ENCODE measurements at places on chromosomes 4 and X.

GRCh38 chrX:19532709-19533108 lies 17.4 kb upstream of the MAP3K15 start:
- no peak for DNase-seq

DNA sequence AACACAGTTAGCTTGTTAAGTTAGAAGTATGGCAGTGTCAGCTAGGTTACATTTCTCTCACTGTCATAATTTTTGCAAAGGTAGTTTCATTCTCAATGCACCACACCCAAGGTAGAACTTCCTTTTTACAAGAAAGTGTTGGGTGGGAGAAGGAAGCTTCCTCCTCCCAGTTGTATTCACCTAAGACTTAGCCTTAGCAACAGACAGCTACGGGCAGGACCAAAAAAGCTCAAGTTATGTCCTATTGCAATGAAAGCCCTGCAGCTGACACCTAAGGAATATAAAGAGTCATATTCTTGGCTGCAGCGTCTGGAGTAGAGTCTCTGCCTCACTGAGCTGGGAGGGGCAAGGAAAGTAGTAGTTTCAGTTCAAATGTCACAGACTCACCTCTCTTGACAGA lies 25.1 kb upstream of the PRDM8 start:
- no peak for DNase-seq

- DNase-seq = no peak
These were observed 122.6 kb upstream of the CPEB2 start for GRCh38 chr4:14879683-14880082.

DNA sequence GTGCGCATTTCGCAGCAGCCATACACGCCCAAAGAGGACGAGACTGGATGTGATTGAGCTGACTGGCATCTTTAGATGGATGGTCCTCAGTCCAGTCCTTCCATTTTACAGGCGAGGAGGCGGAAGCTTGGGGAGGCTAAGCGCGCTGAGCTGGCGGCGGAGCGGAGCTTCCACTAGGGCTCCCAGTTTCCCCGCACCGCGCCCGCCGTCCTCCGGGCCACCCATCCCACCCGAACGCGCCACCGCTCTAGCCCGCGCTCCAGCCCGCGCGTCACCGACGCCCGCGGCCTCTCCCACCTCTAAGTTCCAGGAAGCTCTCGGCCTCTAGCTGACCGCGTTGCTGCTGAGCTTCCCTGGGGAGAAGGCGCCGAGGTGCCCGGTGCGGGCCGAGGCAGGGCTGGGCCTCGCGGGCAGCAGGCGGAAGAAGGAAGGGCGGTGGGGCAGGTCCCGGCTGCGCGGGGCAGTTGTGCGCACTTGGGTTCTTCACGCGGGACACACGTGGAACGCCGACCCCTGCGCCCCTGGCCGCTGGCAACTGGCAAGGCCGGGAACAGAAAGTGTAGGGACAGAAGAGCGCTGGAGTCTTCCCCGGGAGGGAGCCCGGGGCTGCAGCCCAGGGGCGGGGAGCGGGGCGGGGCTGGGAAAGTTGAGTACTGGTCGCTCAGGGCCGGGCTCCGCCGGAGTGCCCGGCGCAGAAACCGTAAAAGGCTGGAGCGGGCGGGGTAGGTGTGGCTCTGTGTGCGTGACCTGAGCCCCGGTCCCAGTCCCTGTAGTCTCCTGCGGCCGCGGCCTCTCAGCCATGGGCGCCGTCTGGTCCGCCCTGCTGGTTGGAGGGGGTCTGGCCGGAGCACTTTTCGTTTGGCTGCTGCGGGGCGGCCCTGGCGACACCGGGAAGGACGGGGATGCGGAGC lies at the start of gene STBD1:
TSS of gene STBD1 (plus strand) at position 763 of the 911 bp plus-strand sequence. CDS start at position 800, 37 bp downstream.
- no peak for DNase-seq

GRCh38 chr4:173794662-173795061 lies 264.6 kb upstream of the HAND2 start:
- no peak for DNase-seq

DNA sequence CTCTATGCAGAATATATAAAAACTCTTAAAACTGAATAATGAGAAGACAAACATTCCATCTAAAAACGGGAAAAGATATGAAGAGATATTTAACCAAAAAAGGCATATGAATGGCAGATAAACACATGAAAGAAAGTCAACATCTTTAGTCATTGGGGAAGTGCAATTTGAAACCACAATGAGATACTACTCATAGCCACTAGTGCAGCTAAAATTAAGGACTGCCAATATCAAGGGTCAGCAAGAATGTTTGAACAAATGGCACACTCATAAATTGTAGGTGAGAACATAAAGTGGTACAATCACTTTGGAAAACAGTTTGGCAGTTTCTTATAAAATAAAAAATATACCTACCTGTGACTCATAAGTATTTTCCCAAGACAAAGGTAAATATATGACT lies 534.9 kb upstream of the DIPK2B start:
- DNase-seq = no peak

GRCh38 chrX:150365990-150366911 lies 3.1 kb downstream of the MAMLD1 start:
- DNase-seq = no peak

DNA sequence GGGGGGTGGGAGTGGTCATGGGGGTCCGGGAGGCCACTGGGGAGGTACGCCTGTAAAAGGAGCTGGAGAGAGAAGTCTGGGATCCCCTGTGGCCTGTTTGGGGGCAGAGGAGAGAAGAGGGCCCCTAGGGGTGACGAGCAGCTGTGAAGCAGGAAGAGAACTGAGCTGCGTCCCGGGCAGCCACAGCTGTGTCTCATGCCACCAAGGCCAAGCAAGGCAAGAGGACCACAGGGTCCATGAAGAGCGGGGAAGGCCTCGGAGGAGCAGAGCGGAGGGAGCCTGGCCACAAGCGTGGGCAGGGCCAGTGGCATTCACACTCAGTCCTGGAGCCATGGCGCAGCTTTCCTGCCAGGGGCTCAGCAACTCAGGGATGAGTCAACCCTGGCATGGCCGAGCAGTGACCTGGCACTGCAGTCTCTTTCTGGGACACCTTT lies 13.6 kb upstream of the NAT8L start:
- DNase-seq = no peak

GRCh38 chrX:39309018-39309635 lies 507.9 kb downstream of the MID1IP1 start:
- DNase-seq = no peak

DNA sequence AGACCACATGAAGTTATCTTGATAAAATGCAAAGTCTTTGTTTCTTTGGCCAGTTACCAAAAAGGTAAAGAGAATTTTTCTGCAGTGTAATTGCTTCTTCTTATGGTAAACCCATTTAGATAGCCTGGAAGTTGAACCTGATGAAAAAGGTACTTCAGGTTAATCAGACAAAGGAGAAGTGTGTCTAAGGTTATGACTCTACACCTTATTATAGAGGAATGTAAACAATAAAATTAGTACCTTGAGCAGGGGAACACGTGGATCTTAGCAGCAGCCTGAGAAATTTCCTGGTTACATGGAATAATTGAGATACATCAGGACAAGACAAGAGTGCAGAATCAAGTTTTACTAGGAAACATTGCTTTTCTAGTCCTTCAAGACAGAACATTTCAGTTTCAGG lies 70.8 kb downstream of the RAP1GDS1 start:
- no peak for DNase-seq

DNA sequence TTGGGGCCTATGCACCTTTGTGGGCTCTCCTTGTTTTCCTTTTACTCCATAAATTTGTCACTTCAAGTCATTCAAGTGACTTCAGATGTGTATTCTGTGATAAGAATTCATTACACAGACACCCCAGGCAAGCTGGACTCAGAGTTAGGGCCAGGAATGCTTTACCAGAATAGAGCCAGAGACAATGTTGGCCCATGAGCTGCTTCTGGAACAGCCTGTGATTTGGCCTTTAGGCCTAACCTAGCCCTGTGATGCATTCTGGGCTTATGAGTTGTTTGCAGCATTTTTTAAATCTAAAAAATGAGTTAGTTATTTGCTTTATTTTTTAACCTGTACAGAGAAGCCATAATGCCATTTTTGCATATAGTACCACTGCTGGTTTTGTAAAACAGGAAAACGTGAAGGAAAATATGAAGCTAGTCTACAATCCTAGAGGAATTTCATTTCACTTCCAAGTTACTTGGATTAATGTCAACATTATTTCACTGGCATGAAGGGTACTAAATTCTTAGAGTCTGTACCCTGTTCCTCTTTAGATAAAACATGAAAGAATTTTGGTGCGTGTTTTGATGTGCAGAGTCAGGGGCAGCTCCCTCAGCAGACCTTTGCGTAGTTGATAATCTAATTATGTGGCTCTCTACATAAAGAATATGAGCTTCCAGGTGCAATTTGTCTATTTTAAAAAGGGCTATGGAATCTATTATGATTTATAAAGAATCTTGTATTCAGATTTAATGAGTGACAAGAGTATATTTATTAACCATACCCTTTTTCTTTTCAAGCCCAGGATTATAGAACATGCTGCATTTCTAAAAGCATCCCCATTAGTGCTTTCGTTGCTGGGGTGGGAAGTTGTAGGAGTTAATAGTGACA lies 84.7 kb downstream of the ARHGAP10 start:
- no peak for DNase-seq

DNA sequence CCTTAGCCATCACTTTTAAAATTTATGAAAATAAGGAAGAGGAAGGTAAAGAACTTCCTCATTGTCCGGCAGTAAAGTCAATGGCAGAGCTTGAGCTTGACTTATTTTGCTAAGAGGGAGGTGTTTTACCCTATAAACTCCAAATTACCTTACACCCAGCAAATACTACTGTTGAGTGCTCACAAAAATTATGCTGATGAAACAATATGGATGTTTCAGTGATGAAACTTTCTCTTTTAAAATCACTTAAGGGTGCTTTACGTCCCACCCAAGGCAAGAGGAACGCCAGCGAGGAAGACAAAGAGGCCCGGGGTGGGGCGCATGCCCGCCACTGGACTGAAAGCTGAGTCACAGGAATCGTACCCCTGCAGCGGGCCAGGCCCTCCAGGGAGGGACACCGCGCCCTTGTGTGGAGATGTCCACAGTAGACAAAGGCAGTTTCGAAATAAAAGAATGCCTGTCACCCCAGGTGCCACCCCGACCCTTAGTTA lies 560 bp upstream of the TMSB4X start:
- no peak for DNase-seq

GRCh38 chr4:2941138-2942036 lies 21.8 kb downstream of the NOP14 start:
- DNase-seq = no peak

GRCh38 chr4:42123071-42123644 lies 29.3 kb downstream of the BEND4 start:
- DNase-seq = no peak

DNA sequence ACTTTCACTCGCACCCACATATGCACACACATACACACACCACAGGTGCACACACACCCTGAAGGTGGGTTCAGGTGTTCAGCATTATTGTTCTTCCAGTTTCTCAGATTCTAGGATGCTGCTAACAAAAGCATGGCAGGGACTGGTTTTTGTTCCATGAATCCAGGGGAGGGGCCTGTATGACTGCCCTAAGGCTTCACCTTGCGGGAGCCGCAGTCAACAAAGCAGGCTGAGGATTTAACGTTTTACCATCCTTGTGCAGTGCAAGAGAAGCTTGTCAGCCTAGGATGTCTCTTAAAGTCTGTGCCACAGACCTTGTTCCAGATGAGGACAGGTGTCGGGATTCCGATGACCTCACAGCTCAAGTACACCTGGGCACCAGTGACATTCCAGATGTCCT lies 61.8 kb downstream of the POLR2B start:
- no peak for DNase-seq

DNA sequence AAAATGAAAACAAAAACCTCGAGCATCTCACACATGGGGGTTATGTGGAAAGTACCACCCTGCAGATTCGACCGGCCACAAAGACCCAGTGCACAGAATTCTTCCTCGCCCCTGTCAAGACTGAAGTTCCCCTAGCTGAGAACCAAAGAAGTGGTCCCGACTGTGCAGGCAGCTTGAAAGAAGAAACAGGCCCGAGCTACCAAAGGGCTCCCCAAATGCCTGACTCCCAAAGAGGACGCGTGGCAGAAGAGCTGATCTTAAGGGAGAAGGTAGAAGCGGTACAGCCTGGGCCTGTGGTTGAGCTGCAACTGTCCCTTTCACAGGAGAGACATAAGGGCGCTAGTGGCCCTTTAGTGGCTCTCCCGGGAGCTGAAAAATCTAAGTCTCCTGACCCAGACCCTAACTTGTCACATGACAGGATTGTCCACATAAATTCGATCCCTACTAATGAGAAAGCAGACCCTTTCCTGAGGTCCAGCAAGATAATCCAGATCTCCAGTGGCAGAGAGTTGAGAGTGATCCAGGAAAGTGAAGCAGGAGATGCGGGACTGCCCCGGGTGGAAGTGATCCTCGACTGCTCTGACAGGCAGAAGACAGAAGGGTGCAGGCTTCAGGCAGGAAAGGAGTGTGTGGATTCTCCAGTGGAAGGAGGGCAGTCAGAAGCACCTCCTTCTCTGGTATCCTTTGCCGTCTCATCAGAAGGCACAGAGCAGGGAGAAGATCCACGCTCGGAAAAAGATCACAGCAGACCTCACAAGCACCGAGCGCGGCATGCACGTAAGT lies 108.8 kb upstream of the MYOZ2 start:
- no peak for DNase-seq

DNA sequence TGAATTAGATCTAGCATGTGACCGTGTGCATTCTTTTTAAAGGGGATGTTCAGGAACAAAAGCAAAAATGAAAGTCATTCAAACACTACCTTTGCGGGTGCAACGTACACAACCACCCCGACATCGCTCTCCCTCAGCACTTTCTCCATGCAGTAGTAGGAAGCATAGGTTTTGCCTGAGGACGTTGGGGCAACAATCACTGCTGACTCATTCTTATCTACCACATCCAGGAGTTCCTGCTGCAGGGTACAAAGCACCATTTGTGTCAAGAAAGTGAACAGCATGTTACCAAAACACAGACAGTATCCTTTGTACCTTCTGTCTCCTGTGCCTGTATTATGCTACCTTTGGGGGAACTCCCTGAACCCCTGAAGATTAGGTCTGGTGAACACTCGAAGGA lies 58.6 kb downstream of the DDX60L start:
- DNase-seq = no peak

DNA sequence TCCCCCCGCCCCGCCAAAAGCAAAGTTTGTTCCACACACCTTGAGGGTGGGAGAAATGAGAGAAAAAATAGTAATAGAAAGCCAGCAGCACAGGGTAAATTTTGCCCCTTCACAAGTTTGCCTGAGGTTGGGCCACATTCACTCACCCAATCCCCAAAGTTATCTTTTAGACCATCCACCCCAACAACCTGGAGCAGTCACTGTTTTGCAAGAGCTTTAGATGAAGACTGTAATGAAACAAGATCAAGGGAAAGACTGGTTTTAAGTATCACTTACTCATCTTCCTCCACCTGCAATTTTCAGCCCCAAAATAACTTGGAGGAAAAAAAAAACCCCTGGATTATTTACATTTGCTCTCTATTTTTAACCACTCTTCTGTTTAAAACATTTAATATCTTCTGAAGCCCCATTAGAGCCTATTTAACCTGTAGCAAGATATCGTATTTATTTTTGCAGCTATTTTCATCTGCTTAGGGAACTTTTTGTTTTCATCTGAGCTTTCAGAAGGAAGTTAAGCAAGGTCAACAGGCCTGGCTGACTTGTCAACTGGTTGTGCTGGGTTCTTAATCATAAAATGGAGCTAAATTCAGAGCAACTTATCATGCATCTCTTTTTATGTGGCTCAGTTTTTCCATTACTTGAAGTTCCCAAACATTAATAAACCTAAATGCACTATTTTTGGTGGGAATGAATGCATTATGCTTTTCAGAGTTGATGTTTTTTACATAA lies 24.6 kb upstream of the TBL1X start:
- DNase-seq = no peak

Measured in germinal center (tissue), 1 donor.